ENCODE measurements at places on chromosomes 11 and 22.

DNA sequence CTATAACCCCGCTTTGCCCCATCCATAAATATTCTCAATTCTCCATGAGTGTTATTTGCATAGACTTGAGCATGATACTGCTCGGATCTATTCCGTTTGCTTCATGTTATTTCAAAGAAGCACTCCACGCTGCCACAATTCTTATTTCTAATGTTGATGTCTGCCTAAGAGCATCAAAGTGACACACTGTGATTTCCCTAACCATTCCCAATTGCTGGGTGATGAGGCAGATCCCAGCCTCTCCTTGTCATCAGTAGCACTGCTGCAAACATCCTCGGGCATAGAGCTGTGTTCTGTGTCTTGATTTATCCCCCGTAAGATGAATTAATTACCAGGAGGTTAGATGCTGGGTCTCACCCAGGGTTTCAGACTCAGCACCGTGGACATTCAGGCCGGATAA lies 178.3 kb upstream of the SEZ6L start:
- no peak for DNase-seq

DNA sequence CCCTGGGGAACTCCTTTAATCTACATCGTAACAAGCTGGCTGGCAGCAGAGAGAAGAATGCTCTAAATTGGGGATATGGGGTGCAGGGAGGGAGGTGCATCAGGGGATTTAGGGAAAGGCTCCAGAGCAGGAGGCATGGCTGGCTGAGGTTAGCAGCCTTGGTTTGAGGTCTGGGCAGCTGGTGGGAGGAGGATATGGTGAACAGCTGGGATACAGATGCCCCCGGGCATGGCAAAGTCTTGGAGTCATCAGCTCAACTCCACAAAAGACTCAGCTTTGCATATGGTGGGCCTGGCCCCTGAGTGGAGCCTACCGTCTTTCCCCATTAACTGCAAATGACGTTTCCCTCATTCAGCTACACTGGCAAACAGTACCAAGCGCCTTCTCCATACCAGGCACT lies 5.4 kb downstream of the FAM83F start:
- no peak for DNase-seq

DNA sequence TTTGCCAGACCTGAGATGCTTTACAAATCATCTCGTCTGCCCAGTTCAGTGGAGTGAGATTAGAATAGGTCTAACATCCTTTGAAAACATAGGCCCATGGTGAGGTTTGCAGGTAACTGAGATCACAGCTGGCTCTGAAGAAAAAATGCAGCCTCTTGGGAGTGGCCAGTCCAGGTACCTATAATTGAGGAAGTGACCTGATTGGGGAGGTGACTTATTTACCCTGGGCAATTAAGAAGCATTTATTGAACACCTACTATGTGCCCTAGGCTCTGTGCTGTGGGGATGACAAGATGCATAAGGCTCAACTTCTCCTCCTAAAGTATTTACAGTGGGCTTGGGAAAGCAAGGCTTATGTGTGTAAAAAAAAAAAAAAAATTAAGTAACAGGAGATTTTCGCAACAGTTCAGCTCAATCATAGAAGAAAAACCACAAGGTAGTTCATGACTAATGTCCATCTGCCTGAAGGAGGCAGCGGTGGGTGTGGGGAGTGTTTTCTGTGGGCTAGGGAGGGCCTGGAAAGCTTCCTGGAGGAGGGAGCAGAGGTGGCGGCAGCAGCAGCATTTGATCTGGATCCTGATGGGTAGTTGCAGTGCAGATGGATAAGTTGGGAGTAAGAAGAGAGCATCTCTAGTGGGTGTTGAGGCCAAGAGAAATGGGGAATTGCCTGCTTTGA lies 16.1 kb downstream of the MICAL2 start:
- peak; percentile 90 for DNase-seq

DNA sequence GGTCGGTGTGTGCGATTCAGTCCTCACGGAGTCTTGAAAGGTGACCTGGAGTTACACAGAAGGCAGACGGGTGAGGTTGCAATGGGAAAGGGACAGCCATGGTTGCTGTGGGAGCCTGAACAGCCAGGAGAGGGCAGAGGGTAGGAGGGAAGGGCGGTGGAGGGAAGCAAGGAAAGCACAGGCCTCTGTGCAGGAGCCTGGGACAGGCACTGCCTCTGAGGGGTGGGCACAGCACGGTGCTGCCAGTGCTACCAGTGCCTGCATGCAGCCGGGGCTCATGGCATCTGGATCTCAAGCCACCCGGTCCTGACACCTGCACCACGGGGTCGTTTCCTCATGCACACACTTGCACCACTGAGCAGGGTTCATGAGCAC lies 401.0 kb downstream of the TBC1D22A start:
- DNase-seq: no peak

DNA sequence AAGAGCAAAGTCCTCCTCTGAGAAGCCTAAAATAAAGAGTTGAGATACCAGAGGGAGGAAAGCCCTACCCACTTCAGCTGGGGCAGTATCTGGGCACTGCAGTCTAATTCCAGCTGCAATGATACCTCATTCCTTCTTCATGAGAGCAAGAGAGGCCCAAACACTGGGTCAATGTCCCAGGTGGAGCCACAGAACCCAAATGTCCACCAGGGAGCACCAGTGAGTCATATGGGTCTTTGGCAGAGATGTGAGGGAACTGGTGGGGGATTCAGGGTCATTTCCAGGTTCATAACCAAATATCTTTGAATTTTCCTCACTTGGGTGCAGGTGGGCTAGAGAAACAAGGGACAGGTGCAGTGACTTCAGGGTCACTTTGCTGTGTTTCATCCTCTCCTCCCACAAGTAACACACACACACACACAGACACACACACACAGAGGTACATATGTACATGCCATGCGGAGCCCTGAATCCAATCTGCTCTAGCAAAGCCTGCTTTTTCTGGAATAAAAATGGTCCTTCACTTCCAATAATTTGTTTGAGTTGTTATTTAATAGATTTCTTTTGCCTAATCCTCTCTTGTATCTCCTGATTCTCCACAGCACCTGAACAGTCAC lies 585.4 kb downstream of the SOX6 start:
- peak; percentile 69 for DNase-seq

GRCh38 chr11:100939571-100939970 lies 190.0 kb downstream of the PGR start:
- no peak for DNase-seq

- DNase-seq: no peak
Observed at GRCh38 chr22:46140989-46141928, 9.1 kb upstream of the PPARA start.

DNA sequence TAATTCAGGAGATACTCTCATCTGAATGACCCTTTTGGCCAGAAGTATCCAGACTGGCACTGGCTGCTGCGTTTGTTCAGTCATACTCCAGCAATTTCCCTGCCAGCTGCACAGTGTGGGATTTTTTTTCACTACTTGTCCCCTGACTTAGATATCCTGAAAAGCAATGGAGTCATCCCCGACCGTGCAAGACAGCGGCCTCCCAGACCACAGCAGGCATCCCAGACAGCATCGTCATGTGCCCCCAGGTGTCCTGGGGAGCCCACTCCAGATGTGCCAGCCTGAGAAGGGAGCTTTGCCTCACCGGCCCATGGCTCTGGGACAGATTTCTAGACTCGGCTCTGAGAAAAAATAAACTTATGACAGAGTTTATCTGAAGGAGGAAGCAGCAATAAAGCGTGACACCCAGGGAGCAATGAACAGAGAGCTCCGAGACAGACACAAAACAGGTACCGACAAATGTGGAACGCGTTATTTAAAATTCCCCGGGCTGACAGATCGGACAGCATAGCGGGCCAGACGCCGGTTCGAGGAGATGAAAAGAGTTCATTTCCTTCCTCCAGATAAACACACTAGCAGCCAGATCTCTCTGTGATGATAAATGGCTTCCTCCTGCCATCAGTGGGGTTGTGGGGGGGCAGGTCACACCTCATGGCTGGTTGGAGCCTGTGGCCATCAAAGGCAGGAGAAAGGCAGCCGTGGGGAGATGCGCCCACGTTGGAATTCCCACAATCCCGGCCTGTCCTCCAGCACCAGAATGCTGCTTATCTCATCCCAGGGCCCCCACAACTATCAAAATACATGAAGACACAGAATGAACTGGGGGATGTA lies 106.4 kb upstream of the FGF3 start:
- no peak for DNase-seq

DNA sequence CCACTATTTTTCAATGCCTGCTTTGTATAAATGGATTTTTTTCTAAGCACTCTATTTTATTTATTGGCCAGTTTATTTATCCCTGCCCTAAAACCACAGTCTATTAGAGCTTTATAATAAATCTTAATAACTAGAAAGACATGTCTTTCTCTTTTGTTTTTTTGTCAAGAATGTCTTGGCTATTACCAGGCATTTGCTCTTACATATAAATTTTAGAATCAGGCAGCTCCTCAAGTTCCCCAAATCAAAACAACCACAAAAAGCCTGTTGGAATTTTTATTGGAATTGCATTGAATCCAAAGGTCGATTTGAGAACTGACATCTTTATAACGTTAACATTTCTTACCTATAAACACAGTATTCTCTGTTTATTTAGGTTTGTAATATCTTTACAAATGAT lies 85.8 kb upstream of the SC5D start:
- DNase-seq: no peak

DNA sequence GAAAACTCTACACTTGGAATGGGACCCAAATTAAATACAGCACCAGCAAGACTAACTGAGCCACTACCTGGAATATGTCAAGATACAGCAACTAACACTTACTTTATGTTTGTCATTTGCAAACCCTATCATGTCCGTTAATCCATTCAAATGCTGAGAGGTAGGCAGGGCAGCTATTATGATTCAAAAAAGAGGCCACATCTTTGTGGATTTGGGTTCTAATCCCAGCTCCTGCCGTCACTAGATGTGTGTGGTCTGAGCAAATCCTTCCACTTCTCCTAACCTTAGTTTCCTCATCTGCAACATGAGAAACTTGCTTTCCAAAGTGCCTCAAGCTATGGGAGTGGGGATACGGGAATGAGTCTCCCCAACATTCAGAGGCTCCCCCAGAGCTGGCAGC lies 24.2 kb downstream of the FLI1 start:
- DNase-seq: no peak

DNA sequence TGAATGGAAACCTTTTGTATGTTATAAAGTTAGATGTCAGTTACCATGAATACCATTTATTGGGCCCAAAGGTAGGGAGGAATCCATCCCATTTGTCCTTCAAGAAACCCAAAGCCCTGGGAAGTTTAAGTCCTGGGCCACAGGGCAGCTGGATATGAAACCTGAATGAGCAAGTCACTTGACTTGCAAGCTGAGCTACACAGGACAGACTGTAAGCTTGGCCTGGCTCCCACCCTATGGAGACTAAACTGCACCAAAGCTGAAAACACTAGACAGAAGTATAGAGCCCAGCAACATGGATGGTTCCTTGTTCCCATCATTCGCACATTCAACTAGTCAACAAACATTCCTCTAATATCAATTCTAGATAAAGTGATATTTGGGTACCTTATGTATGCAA lies 71.3 kb downstream of the KCNC1 start:
- DNase-seq: no peak

DNA sequence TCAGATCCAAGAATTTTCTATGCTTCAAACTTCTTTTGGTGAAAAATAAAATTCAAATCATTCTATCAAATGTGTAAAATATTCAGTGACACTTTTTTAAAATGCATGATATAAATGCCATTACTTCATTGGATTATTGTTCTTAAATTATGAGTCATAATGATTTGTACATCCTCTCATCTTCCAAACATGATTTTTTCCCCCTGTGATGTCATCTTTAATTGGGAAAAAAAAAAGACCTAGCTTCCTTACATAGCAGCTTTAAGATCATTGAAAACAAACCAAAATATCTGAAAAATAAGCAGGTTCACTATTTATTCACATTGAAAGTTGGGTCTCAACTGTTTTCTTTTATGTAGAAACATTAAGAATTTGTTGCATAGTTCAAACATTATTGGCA lies 1549.4 kb downstream of the LRRC4C start:
- no peak for DNase-seq

DNA sequence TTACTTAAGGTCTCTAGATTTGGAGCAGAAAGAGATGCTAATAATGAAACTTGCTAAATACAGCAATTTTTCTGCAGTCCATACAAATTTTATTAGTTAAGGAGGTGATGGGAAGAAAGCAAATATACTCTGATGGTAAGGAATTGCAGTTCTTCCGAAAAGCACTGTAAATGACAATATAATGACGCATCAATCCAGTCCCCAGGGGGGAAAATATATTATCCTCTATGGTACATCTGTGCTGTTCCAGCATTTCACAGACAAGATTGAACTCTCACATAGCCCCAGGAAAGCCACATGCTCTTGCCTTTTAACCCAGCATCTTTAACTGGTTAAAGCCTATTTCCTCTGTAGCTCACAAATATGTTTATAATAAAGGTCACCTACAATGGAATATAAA lies 416.6 kb upstream of the CCDC90B start:
- DNase-seq: no peak

DNA sequence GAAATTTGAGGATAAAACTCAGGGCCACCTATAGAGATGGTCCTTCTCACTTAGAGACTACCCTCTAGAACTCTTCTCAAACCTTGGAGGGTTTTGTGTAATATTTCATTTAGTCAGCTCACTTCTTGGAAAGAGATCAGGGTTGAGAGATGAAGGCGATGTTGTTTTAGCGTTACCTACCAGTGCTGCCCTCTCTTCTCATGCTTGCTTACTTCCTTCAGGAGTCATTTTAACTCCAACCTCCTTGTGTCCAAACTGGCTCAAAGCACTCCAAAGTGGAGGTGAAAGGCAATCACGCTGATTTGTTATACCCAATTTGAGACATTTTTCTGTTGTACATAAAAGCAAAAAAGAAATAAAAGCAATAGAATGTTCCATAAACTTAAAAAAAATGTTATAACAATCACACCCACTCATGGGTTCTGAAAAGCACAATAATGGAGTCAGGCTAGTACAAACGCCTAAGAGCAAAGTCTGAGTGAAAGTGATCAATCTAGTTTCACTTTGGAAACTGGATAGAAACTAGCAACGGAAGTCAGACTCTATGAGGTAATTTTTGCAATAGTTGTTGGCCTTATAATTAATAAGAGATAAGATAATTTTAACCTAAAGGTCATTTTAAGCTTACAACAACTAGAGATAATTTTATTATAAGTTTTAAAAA lies 117.1 kb downstream of the MRTFA start:
- no peak for DNase-seq

DNA sequence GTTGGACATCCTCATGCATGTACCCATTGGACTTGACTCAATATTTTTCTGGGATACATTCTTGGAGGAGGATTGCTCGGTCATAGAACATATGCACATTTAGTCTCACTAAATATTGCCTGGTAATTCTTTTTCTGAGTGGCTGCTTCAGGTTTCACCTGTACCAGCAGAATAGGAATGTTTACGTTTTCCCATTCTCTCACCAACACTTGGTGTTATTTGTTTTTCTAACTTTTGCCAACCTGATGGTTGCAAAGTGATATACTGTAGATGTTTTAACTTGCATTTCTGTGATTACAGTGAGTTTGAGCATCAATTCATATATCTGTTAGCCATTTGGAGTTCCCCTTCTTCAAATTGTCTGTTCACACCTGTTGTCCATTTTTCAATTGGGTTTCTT lies 1.3 kb upstream of the MRGPRD start:
- DNase-seq: no peak
